Suppressor macrophage treated with lipopolysaccharide for 4 hours (primary cell): ENCODE measurements at places on chromosomes 1 and 21.
A peak's percentile ranks its signal among the peaks of the same experiment; 100 is the strongest.

- peak; percentile 52 for DNase-seq
Observed at GRCh38 chr1:221241157-221241556, 361.9 kb downstream of the HLX start.

GRCh38 chr1:167057241-167057688 lies 32.9 kb downstream of the GPA33 start:
- DNase-seq: peak; percentile 13

GRCh38 chr1:193115629-193116227 lies 6.1 kb upstream of the CDC73 start:
- DNase-seq: no peak

DNA sequence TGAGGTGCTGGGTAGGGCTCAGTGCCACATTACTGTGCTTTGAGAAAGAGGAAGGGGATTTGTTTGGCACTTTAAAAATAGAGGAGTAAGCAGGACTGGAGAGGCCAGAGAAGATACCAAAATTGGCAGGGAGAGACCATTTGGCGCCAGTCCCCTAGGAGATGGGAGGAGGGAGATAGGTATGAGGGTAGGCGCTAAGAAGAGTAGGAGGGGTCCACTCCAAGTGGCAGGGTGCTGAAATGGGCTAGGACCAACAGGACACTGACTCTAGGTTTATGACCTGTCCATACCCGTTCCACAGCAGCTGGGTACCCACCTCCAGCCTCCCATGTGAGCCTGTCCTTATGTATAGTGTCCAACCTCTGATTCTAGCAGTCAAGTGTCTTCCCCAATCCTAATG lies 1.0 kb upstream of the CRTC2 start:
- DNase-seq: no peak

GRCh38 chr1:18947570-18947969 lies 8.9 kb downstream of the IFFO2 start:
- no peak for DNase-seq

DNA sequence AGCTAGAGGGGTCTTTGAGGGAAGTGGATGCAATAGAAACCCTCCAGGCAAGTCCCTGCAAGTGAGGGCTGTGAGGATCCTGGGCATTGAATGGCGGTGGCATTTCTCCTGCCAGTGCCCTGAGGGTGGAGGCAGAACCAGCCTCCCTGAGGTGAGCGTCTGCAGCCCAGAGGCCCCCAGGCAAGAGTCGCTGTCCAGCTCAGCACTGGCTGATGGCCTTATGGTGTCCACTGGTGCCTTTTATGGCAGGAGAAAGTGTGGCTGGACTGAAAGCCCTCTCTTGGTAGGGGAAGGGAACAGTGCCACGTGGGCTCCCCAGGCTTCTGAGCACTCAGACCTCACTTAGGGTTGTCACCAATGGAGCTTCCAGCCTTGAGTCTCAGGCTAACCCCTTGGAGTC lies 77.3 kb downstream of the SH3BGR start:
- DNase-seq: no peak

DNA sequence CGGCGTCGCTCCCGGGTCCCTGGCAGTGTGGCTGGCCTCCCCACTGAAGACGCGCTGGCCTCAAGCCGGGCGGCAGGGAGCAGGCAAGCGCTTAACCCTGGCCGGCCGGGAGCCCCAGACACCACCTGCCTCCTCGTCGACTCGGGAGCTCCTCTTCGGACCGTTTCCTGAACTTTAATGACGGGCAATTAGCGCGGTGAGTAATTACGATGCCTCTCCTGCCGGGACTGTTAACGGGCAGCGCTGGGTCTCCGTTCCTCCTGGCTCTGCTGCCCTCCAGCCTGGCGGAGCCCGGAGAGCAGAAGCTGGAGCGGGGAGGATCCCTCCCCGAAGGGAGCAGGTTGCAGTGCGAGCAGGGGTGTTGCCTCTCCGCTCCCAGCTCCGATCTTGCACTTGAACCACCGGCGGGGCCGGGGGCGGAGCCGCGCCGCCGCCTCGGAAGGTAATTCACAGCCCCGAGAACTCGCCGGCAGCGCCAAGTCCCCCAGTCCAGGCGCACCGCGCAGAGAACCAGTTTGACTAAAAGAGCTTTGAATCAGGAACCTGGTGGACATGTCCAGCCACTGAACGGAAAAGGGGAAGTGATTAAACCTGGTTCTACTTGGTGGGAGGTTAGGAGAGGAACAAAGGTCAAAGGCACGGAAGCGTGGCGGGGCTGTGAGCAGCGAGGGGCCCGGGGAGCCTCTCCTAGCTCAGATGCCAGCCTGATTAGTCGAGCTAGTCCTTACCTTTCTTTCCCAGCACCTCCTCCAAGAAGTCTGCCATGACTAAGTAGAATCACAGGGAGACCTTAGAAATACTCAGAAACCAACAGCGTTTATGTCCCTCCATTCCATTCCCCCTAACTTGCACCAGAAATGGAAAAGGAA lies 18.3 kb upstream of the PLEKHA6 start:
- peak; percentile 55 for DNase-seq

DNA sequence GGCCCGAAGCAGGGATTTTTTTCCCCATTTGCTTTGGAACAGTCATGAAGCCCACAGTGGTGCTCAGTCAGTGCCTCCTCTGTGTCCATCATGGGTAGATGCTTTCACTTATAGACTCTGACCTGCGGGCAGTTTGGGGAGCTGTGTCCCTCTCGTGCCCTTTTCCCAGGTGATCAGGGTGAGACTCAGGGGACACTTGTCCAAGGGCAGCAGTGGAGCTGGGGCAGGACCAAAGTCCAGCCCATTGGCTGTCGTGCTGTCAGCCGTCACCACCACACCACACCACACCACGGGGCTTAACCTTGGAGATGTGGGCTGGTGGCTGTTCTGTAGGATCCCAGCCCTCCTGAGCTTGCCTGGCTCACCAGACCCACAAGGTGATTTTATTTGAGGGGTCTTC lies 34.9 kb downstream of the SIM2 start:
- DNase-seq: no peak
